NB4 (cell line): ENCODE measurements at places on chromosomes 7 and 10.

DNA sequence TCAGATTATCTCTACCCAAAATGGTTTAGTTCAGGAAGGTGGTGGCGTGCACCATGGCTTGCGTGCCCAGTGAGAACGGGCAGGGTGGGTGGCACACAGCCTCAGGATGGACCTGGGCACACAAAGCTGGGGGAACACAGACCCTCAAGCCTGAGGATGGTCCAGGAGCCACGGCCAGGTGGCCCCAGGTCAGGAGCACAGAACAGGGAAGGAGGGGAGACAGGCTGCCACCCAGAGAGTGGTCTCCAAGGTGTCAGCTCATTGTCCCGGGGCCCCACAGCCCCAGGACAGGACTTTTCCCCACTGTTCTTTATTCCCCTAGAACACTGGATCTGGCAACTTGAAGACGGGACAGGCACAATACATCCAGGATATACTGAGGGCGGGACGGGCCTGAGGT lies 75.6 kb upstream of the MGMT start:
- no peak for DNase-seq

DNA sequence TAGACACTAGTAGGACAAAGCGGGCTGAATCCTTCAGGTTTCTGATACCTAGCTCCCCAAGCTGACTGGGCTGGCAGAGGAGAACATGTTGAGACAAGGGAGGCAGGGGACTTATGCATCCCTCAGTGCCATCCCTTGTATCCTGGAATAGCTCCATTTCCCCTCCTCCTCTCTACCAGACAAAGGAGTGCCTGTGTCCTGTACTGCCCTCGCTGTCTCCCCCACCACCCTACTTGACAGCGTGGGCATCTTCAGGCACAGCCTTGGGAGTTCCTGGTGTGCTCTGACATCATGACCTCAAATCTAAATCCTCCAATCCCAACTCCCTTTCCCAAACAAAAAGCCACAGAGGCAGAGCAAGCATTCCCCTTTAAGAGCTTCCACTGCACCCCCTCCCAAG lies 9.0 kb downstream of the SFXN3 start:
- DNase-seq: no peak

GRCh38 chr10:121540732-121541395 lies 57.4 kb downstream of the FGFR2 start:
- DNase-seq: no peak

DNA sequence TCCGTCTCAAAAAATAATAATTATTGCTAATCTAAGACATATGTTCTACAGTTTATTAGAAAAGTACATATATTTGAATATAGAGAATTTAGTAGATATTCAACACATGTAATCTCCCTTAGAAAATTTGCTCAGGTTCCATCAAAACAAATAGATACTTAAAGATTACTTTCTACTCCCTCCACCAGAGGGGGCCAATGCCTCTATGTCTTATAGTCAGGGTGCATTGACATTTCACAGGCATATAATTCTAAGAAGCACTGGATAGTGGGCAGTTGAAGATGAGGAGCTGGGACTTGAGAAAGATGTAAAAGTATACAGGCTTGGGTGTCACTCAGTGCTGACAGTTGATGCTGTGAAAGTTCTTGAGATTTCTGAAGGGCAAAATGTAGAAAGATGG lies 301.6 kb upstream of the HPS1 start:
- DNase-seq: peak; percentile 59

- peak; percentile 85 for DNase-seq
Observed at GRCh38 chr7:2608921-2609411, 22.8 kb upstream of the TTYH3 start.

DNA sequence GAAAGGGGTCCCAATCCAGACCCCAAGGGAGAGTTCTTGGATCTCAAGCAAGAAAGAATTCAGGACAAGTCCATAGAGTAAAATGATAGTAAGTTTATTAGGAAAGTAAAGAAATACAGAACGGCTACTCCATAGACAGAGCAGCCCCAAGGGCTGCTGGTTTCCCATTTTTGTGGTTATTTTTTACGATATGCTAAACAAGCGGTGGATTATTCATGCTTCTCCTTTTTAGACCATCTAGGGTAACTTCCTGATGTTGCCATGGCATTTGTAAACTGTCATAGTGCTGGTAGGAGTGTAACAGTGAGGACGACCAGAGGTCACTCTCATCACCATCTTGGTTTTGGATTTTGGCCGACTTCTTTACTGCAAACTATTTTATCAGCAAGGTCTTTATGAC lies 1033.4 kb downstream of the SORCS3 start:
- peak; percentile 54 for DNase-seq

DNA sequence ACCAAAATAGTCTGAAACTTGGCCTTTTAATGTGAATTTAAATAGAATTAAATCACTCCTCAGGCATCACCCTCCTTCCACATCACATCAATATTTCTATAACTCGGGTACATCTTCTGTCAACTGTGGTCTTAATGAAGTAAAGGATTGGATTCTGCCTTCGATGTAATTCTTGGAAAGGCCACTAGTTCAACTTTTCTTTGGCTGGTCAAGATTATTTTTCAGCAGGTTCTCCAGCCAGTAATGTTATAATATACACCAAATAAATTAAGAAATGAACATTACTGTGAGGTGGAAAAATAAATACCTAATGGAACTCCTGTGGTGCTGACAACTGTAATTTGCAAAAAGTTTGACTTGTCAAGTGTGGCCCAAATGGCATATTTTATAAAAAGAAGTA lies 9.7 kb upstream of the SLC16A9 start:
- no peak for DNase-seq
